Vagina (tissue), 2 donors: ENCODE measurements at places on chromosomes 1 and 21.

- no peak overlapping the region for H3K27ac ChIP-seq
- H3K36me3 ChIP-seq, result no peaks in the 10 kb centered on the region
- no peak for DNase-seq
Measured at GRCh38 chr1:67459068-67459467, 28.9 kb upstream of the SERBP1 start.

- no peaks in the 10 kb centered on the region for H3K27me3 ChIP-seq
- H3K27ac ChIP-seq, result peak overlapping the region; percentile 41
- no peak for DNase-seq
Measured at GRCh38 chr1:160208557-160209320, 3.6 kb downstream of the PEA15 start.

DNA sequence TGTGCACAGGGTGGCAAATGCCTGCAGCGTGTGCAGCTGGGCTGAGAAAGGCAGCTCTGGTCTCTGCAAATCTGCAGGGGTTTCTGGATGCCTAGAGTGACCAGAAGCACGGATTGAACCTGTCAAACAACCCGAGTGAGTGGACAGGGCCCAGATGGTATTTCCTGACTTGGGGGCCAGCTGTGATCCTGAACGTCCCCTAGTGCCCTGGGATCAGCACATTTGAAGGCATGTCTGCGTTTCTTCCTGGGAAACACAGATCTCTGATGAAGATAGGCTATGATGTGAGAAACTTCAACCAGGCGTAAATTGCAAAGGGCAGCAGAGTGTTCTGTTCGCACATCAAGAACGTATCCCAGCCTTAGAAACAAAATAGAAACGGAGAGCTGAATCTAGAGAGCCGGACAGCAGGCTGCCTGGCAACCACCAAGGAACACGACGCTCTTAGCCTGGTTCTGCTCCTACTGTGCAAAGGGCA is 163.1 kb downstream of the KCNJ6 start:
- H3K27me3 ChIP-seq, result no peaks in the 10 kb centered on the region
- no peak overlapping the region for H3K4me3 ChIP-seq
- no peak overlapping the region for H3K27ac ChIP-seq
- H3K36me3 ChIP-seq, result no peaks in the 10 kb centered on the region
- no peak for DNase-seq
- no peaks in the 10 kb centered on the region for H3K4me1 ChIP-seq

DNA sequence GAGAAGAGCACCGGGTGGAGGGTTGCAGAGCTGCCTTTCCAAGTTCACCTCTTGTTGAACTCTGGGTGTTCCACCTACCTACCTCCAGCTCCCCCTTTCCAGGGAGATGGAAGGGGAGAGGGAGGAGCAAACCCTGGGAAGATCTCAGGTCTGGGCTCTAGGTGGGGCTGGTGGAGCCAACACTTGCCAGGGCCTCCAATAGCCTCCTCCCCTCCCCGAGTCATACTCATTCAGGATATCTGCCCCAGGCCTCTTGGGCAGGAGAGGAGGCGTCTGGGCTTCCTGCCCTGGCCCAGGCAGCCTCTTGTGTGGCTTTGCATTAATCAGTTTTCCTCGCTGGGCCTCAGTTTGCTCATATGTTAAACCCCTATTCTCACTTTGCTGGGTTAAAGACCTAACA is 13.4 kb downstream of the RAP1GAP start:
- H3K4me1 ChIP-seq, result peaks cover 19% of the 10 kb centered on the region
- no peaks in the 10 kb centered on the region for H3K27me3 ChIP-seq
- H3K36me3 ChIP-seq, result no peaks in the 10 kb centered on the region
- DNase-seq, result no peak
- no peak overlapping the region for H3K27ac ChIP-seq

- H3K27ac ChIP-seq, result no peak overlapping the region
- no peaks in the 10 kb centered on the region for H3K36me3 ChIP-seq
- DNase-seq, result no peak
- no peak overlapping the region for H3K4me3 ChIP-seq
- no peaks in the 10 kb centered on the region for H3K27me3 ChIP-seq
- peaks cover 6% of the 10 kb centered on the region for H3K4me1 ChIP-seq
Measured at GRCh38 chr1:222790520-222790919, 24.3 kb upstream of the DISP1 start.

- no peaks in the 10 kb centered on the region for H3K36me3 ChIP-seq
- no peaks in the 10 kb centered on the region for H3K4me1 ChIP-seq
- H3K27ac ChIP-seq, result no peak overlapping the region
- no peak overlapping the region for H3K4me3 ChIP-seq
Measured at GRCh38 chr1:22958556-22958955, 14.1 kb downstream of the LACTBL1 start.

DNA sequence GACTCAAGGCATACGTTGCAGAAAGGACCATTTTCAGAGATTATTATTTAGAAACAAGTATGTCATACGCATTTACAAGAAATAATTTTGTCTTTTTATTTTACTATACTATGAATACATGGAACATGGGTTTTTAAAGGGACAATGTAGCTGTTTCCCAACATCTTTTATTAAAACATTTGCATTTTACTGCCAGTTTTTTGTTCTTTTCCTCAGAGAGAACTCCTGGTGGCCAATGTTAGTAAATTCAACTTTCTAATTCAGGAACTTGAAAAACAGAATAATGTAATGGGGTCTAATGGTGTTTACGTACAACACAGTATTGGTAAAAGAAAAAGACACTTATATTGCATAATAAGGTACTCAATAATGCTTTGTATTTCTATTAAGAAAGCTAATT is 14.9 kb downstream of the PRDM2 start:
- H3K36me3 ChIP-seq, result no peaks in the 10 kb centered on the region
- no peak for DNase-seq
- no peaks in the 10 kb centered on the region for H3K4me1 ChIP-seq
- no peaks in the 10 kb centered on the region for H3K27me3 ChIP-seq
- no peak overlapping the region for H3K27ac ChIP-seq

DNA sequence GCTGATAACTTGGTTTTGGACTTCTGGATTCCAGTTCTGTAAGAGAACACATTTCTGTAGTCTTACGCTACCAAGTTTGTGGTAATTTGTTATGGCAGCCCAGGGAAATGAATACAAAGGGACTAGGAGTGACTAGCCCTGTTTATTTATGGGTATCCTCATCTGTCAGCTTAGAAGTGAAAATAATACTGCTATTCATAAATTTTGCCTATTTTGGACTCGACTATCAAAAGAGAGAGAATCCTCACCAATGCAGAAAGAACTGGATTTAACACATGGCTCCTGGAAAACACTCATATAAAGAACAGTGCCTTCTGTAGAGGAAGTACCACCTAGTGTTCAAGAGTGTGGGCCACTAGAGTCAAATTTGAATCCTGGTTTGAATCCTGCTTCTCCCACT is 22.6 kb downstream of the HSD11B1 start:
- H3K36me3 ChIP-seq, result no peaks in the 10 kb centered on the region
- DNase-seq, result no peak
- no peaks in the 10 kb centered on the region for H3K4me1 ChIP-seq

DNA sequence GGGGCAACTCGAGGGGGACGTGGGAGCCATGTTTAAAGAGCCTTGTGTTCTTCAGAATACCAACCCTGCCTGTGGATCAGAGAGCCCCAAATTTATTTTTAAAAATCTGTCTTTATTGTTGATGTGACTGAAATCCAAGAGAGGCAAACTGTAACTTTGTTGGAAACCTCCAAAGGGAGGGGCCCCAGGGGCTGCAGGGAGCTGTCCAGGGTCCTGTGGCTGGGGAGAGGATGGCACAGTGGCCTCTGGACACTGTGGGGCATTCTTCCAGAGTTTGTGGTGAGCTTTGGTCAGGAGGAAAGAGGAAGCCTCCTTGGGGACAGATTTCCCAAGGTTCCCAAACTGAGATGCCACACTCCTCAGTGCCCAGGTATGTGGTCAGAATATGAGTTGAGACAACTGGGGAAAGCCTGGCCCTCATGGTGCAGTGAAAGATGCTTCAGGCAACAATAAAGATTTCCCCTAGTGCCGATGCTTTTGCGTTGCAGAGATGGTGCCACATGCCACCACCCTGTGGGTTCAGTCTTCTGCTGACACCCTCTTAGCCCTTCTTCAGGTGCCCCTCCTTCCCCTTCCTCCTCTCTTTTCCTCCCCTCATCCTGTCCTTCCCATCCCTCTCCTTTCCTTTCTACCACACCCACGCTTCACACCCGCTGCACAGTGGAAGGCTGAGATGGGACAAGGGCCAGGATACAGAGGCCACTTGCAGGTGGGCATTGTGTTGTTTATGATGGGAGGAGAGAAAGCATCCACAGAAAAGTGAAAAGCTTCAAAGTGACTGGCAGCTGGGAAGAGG is 122.1 kb downstream of the UCK2 start:
- no peaks in the 10 kb centered on the region for H3K4me1 ChIP-seq
- DNase-seq, result peak; percentile 74
- H3K4me3 ChIP-seq, result no peak overlapping the region
- H3K27ac ChIP-seq, result no peak overlapping the region
- no peaks in the 10 kb centered on the region for H3K27me3 ChIP-seq

GRCh38 chr1:208242941-208243526 is 1.1 kb downstream of the PLXNA2 start:
- no peak for DNase-seq
- H3K4me1 ChIP-seq, result peaks cover 49% of the 10 kb centered on the region
- peak overlapping the region; percentile 92 for H3K27ac ChIP-seq

- peaks cover 64% of the 10 kb centered on the region for H3K4me1 ChIP-seq
- H3K36me3 ChIP-seq, result no peaks in the 10 kb centered on the region
- peak; percentile 92 for DNase-seq
- peak overlapping the region; percentile 92 for H3K27ac ChIP-seq
Measured at GRCh38 chr21:38913120-38913892, 107.6 kb downstream of the ETS2 start.

- H3K4me1 ChIP-seq, result peaks cover 20% of the 10 kb centered on the region
- H3K4me3 ChIP-seq, result no peak overlapping the region
- H3K27me3 ChIP-seq, result no peaks in the 10 kb centered on the region
- no peaks in the 10 kb centered on the region for H3K36me3 ChIP-seq
- no peak for DNase-seq
Measured at GRCh38 chr1:229209386-229209785, 61.5 kb upstream of the RAB4A start.

DNA sequence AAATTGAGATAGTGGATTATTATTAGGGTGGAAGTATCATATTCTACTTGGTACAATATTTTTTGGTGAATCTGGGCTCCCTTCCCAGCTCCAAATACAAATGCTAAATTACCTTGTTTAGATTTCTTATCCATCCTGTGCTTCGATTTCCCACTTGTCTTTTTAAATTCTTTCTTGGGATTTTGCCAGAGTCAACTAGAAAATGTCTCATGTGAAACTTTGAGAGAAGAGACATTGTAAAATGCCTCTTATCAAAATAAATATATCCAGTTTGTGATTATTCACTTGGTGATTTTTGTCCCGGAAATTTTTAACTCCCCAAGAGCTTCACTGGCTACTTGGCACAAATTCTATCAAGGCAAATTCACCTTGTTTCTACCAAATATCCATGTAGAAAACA is 202.0 kb downstream of the FMN2 start:
- no peaks in the 10 kb centered on the region for H3K4me1 ChIP-seq
- H3K27me3 ChIP-seq, result no peaks in the 10 kb centered on the region
- H3K4me3 ChIP-seq, result no peak overlapping the region

DNA sequence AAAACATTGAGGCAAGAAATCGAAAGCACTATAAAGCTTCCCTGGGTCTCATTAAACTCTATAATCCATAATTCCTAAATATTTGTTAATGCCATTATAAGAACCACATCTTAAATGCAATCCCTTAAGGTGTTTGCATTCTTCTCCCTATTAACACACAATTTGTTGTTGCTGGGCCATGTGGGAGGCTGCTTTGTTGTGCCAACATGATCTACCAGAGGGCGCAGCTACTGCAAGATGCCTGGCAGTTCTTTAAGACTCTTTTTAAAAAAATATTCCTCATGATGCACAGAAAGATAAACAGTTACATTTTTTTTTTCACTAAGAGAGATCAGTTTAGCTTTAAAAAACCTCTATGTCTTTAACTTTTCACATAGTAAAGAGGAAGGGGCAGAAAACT is 39.0 kb upstream of the BCAS2 start:
- no peak overlapping the region for H3K4me3 ChIP-seq
- H3K27ac ChIP-seq, result peak overlapping the region; percentile 23
- no peaks in the 10 kb centered on the region for H3K36me3 ChIP-seq
- H3K4me1 ChIP-seq, result peaks cover 10% of the 10 kb centered on the region

GRCh38 chr1:6987940-6988339 is 202.7 kb downstream of the CAMTA1 start:
- no peak overlapping the region for H3K4me3 ChIP-seq
- no peak for DNase-seq
- H3K36me3 ChIP-seq, result no peaks in the 10 kb centered on the region
- H3K27me3 ChIP-seq, result no peaks in the 10 kb centered on the region
- no peak overlapping the region for H3K27ac ChIP-seq
- no peaks in the 10 kb centered on the region for H3K4me1 ChIP-seq

DNA sequence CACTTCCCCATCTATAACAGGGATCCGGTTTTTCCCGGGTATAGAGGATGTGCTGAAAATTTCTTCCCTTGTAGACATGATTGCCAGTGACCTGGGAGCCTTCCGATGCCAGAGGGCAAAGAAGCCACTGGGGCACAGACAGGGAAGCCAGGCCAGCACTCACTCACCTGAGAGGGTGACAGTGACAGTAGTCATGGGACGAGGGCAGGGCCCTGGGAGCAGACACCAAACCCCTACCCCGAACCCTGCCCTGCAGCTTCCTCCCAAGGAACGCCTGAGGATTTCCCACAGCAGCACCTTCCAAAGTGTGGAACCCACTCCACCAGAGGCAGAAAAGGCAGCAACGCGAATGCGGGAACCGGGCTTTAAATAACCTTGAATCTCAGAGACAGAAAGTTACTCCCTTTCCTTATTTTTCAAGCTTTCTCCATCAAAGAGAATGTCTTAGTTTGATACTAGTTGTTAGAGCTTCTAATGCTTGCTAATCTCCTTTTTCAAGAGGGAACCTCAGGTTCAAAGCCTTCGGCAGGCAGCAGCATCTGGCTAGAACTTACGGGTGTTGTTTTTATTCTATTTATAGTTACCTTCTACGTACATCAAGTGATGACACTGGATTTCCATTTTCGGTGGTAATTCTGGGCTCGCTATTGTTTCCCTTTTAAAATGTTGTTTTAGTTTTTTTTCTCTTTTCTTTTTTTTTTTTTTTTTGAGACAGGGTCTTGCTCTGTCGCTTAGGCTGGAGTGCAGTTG is 2.8 kb downstream of the DDOST start:
- no peak for DNase-seq
- H3K36me3 ChIP-seq, result no peaks in the 10 kb centered on the region
- no peak overlapping the region for H3K4me3 ChIP-seq
- no peaks in the 10 kb centered on the region for H3K27me3 ChIP-seq

DNA sequence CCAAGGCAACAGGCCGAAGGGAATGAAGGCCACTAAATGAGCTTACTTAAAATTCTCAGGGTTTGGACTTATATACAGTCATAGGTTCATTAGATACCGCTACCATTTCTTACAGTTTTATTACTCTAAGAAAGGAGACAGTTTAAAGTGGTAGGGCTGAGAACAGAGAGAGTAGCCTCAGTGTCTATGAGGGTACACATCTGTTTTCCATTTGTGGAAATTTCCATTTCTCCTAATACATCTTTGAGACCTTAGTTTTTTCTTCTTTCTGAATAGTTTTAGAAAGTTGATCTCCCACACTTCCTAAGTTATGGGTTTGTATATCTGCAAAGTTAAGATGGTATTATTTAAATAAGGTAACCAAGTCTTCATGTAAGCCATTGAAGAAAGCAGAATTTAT is 1279.1 kb downstream of the NCAM2 start:
- H3K4me3 ChIP-seq, result no peak overlapping the region
- H3K27me3 ChIP-seq, result no peaks in the 10 kb centered on the region
- no peaks in the 10 kb centered on the region for H3K36me3 ChIP-seq
- no peak for DNase-seq
- no peaks in the 10 kb centered on the region for H3K4me1 ChIP-seq
